ENCODE measurements at places on chromosomes 5 and 9. TPM values are rescaled to one million over a fixed set of nuclear protein-coding genes. Genes with fewer than 3 reads are reported as not detected.

- DNase-seq, result no peak
Observed at GRCh38 chr5:56856541-56857178, 41.3 kb downstream of the MAP3K1 start.

- no peak for DNase-seq
Observed at GRCh38 chr5:179409806-179410205, 64.5 kb upstream of the ADAMTS2 start.

DNA sequence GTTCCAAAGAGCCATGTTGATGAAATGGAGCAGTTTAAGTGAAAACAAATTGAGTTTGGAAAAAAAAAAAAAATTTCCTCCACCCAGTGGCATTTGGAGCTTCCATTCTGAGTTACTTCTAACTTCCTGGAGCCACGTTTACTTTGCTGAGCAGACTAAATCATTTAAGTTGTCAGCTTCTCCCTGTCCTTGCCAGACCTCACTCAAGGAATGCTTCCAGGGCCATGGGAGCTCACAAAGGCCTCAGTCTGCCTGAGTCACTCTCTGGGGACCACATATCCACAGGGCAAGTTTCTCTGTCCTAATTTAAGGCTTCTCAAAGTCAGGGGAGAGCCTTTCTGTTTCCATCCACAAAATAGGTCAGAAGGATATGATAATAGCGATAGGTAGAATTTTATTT lies 210.3 kb upstream of the TNC start:
- DNase-seq, result no peak

DNA sequence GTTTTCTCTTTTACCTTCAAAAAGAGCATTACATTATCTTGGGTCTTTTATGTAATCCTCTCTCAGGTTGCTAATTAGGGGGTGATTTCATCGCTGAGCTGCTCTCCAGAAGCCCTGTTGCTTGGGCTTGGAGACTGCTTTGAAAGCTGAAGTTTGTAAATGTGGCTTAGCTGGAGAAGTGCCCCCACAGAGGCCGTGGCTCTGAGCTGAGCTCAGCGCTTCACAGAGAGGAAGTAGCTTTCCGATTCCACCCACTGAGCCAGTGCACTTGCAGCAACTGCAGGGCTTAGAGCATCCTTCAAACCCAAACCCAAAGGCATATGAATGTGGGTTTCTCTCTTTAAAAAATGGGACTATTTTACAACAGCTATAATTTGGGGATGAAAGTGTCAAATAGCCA lies 13.7 kb upstream of the NXNL2 start:
- no peak for DNase-seq

GRCh38 chr9:137383784-137384756 lies 38.9 kb downstream of the EXD3 start:
- DNase-seq, result peak; percentile 53

The AMBP gene
- 0.74 TPM for polyA plus RNA-seq

Data from AG04450 (cell line).